ENCODE measurements at places on chromosomes 2 and 18.

- no peak for DNase-seq
Measured at GRCh38 chr2:79005216-79005615, 20.3 kb upstream of the REG3G start.

DNA sequence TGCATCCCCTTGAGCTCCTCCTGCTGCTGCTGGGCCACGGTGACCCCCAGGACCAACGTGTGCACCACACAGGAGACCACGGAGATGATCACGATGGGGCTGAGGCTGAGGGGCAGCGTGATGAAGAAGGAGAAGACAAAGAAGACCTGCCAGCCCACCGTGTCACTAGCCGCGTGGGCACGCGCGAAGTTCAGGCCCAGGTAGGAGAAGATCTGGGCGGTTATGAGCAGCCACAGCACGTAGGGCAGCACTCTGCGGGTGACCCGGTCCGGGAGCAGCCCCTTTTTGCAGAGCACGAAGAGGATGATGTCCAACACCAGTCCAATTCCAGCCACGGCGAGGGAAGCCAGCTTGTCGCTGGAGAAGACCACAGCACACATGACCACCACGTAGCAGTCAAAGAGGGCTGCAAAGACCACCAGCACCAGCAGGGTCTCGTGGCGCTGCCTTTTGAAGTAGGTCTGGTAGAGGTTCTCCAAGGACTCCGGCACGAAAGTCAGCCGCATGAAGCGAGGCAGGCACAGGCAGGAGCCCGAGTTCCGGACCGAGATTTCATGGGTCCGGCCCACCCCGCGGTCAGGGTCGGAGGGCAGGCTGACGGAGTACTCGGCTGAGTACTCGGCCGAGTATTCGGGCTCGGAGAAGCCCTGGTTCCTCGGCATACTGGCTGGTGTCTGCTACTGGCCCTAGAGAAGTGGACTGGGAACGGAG is 1.6 kb downstream of the ADCY3 start:
- DNase-seq: no peak

DNA sequence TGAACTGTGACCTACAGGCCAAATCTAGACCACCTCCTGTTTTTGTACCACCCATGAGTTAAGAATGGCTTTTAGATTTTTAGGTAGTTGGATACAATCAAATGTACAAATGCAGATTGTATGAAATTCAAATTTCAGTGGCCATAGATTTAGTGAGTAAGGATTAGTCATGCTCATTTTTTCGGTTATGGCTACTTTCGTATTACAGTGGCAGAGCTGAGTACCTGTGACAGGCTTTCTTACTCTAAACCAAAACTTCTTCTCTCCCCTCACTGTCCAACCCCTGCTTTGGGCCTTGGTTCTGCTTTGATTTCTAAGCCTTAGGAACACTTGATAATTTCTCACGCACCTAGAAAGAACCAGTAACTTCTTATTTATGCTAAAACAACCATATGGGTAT is 82.1 kb downstream of the CDC42EP3 start:
- no peak for DNase-seq

DNA sequence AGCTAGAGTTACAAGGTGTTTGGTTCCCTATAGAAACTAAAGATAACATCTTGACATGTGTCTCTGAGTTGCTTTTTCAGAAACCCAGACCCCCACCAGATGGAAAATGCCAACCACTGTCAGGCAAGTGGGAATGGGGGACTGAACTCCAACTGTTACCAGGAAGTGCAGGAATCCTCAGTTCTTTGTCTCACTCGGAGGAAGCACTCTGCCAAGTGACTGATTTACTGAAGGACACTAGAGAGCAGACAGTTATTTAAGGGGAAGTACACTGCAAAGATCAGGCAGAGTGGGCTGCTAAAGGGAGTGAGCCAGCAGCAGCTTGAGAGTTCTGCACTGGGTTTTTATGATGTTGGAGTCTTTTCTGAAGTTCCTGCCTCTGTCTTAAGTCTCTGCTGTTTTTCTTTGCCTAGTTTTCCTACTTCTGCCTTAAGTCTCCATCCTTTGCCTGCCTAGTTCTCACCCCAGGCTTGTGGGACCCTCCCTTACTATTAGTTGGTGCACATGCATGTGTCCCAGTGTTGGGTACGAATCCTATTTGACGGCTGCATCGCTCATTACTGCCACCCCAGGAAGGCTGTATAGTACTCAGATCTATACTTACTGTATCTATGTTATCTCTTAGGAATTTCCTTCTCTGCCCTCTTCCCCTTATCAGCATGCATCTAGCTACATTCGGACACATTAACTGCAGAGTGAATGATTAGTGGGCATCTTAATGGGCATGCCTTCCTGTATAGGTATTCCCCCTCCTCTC is 97.1 kb downstream of the TEX51 start:
- no peak for DNase-seq

GRCh38 chr2:143574069-143574468 is 444.9 kb downstream of the ARHGAP15 start:
- DNase-seq: no peak

DNA sequence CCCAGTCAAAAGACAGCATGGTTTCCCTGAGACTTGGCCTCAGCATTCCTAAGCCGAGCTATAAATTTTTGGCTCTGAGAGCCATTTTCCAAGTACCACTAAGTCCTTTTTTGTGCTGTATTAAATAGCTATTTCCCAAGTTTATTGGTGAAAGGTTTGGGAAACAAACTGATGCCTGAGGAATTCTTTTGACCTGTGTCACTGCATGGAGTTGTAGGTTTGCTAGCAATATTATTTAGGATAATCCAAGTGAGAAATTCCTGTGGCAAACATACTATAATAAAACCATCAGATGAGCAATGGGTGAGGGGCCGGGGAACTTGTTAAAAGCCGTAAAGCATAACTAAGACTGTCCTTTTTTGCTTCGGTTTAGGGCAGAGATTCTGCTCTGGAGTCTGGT is 28.4 kb downstream of the ARHGAP28 start:
- no peak for DNase-seq

DNA sequence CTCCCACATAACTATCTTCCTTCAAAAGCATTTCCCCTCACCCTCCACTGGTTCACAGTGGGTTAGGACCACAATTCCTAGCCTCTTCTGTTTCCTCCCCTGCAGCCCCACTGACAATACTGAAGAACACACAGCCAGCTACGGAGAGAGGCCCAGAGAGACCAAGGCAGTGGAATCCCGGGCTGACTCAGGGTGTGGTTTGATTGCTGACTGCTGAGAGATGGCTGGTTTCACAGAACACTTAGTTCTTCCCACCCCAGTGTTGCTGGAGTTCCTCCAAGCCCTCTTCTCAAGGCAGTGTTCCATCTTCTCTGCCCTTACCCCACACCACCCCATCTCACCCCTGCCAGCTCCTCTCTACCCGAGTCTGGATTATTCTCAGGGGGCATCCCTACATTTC is 43.3 kb upstream of the ZFP36L2 start:
- peak; percentile 94 for DNase-seq

- DNase-seq: no peak
Measured at GRCh38 chr2:109164311-109164710, 35.3 kb downstream of the SH3RF3 start.

GRCh38 chr2:17573085-17573803 is 32.7 kb downstream of the VSNL1 start:
- peak; percentile 26 for DNase-seq

DNA sequence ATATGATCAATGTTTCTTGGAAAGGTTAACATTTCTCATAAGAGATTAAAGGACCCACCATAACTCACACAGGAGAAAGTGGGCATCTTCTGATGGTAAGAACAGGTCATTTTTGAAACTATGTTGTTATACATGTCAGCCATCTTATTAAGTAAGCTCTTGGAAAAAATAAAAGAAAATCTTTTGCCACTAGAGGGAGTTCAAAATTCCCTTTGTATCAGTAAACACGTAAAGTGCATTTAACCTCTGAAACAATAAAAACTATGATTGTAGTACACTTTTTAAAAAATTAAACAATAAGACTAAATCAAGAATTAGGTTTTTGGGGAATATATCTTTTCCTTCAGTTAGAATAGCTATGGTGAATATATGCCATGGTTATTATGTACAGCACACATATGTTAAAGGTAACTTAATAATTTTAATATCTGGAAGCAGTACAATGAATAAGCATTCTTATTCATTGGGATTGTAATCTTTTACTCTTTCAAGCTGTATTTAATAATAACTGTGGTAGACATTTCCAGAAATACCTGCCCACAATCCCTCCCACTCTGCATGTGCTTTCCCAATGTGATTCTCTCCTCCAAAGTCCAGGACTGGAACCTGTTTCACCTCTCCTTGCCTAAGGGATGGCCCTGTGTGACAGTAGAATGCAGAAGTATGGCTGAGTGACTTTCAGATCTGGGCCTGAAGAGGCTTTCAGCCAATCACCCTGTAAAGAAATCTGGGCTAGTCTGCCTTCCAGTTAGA is 64.2 kb downstream of the RBMS1 start:
- peak; percentile 76 for DNase-seq

DNA sequence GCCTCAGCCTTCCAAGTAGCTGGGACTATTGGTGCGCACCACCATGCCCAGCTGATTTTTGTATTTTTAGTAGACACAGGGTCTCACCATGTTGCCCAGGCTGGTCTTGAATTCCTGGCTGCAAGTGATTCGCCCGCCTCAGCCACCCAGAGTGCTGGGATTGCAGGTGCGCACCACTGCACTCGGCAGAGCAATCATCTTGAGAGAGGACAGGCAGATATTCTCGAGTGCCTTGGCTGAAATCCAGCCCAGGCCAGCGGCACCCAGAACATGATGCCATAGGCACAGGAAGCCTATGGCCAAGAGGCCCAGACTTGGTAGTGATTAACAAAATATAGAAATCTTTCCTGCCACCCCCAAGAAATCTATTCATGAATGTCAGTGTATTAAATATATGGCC is 58.0 kb upstream of the PEX13 start:
- DNase-seq: no peak

- no peak for DNase-seq
Measured at GRCh38 chr2:112293636-112294401, 18.4 kb downstream of the ZC3H6 start.

DNA sequence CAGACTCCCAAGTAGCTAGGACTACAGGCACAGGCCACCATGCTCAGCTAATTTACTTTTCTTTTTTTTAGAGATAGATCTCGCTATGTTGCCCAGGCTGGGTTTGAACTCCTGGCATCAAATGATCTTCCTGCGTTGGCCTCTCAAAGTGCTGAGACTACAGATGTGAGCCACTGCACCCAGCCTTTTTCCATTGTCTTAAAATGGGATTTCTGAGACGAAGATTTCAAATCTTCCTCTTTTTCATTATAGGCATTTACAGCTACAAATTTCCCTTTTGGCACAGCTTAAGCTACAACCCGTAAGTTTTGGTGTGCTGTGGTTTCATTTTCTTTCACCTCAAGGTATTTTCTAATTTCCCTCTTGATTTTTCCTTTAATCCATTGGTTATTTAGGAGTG is 8.6 kb downstream of the GNLY start:
- DNase-seq: no peak

DNA sequence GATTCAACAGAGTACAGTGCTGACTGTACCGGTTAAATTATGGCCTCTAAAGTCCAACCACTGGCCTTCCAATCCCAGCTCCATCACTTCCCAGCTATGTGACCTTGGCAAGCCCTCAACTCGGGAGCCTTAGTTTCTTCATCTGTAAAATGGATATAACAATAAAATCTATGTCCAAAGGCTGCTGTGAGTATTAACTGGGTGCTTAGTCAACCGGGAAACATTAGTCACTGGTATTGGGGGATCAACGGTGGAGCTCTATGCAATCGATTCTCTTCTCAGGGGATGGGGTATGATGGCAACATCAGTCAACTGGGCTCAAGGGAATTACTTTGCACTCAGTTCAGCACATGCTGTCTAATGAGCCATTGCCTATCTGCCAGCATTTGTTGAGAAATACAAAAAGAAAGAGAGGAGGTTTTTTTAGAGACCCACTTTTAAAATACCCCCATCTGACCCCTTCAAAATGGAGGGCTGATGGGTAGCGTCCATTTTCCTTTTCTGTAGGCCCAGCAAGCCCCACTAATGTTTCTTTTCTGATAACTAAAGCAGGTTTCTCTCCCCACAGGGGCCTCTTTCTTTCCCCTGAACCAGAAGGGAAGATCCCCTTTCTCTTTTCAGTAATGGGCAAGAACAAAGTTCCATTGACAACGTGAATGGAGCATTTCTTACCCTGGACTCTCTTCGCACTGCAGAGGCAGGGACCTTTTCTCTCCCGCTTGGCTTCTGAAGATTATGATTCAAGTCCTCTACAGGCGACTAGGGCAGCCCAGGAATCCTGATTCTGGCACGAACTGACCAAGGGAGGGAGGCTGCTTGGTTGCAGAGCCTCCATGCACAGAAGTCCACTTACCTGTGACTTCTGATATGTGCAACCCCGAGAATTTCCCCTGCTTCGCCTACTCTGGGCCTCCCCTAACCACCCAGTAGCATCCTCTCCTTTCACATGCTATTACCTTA is 8.7 kb upstream of the AGFG1 start:
- no peak for DNase-seq

GRCh38 chr2:16978301-16978700 is 312.7 kb upstream of the CYRIA start:
- DNase-seq: no peak

GRCh38 chr18:8930990-8931616 is 171.4 kb upstream of the NDUFV2 start:
- peak; percentile 43 for DNase-seq

DNA sequence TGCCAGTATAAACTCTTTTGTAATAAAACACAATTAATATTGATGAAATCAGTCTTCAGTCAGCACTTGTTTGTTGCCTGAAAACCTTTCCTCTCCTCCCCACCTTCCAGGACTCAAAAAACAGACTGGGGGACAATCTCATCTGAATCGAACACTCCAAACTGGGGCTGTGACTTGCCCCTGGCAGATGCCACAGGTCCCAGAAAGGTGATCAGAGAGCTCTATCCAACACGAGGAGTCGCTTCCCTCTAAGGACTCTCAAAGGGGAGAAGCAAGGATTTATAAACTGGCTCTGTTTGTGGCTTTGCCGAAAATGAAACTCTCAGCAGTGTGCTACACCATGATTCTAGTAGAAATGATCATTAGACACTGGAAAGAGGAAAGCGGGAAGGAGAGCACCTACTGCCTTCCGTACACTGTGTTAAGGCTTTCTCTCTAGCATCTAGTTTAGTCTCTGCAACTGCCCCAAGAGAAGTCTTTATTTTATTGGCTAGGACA is 199.2 kb downstream of the TGIF1 start:
- no peak for DNase-seq

GRCh38 chr2:163692081-163692480 is 43.7 kb downstream of the FIGN start:
- peak; percentile 27 for DNase-seq

DNA sequence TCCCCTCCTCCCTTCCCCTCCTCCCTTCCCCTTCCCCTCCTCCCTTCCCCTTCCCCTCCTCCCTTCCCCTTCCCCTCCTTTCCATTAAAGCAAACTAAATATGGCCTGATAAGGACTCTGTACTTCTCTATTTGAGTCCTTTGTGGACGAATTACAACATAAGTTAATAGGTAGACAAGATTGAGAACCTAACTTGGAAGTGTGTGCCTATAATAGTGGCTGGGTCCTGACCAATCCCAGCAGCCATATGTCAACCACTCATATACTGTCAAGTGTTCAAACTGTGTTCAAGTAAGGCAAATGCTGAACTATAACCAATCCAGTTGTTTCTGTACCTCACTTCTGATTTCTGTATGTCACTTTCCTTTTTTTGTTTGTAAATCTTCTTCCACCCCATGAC is 97.1 kb upstream of the RBMS1 start:
- DNase-seq: no peak

GRCh38 chr2:85388878-85389538 is 21.2 kb downstream of the CAPG start:
- no peak for DNase-seq

- no peak for DNase-seq
Measured at GRCh38 chr2:132825601-132826000, 155.6 kb upstream of the LYPD1 start.

GRCh38 chr2:147569426-147569825 is 275.4 kb upstream of the ACVR2A start:
- no peak for DNase-seq

- DNase-seq: no peak
Measured at GRCh38 chr18:25033747-25034471, 318.1 kb downstream of the ZNF521 start.

Data from iris pigment epithelial cell (primary cell).